Activated naive CD8-positive, alpha-beta T cell treated with anti-CD3 and anti-CD28 coated beads, Interleukin-2, amount 10 ng/mL, durations not matched to agents 7 days and 5 days (primary cell): ENCODE measurements at places on chromosomes 5 and 9.

- no peak for DNase-seq
Measured at GRCh38 chr5:171525085-171525484, 105.6 kb downstream of the FGF18 start.

GRCh38 chr9:92620845-92621244 is 49.1 kb downstream of the IPPK start:
- DNase-seq: no peak

DNA sequence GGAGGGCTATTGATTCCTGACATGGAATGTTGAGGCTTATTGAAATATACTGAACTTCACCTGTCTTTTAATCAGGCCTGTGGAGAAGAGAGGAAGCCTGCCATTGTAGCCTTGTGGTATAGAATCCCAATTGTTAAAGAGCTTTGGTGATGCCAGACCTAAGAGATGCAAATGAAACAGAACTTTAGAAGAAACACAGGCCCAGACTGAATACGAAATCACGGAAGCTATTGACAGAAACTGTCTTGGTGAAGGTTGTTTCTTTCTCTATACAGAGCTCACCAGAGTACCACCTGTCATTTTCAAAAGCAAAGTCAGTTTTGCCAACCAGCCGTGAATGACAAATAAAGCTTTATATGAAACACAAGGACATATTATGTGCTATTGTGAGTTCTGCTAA is 660.3 kb downstream of the ISL1 start:
- DNase-seq: no peak

DNA sequence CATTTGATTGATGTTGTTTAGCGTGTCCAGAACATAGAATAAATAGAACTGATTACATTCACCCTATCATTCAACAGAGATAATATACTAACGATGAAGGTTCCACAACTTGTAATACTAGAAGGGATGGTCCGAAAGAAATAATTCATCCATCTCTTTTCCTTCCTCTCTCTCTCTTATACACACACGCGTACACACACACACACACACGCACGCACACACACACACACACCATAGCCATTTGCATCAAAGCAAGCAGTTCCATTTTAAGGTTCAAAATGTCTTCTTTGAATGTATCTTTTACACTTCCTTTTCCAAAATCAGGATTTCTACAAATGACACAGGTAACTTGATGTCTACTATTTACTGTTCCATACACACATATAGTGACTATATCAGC is 887 bp downstream of the GDA start:
- no peak for DNase-seq

DNA sequence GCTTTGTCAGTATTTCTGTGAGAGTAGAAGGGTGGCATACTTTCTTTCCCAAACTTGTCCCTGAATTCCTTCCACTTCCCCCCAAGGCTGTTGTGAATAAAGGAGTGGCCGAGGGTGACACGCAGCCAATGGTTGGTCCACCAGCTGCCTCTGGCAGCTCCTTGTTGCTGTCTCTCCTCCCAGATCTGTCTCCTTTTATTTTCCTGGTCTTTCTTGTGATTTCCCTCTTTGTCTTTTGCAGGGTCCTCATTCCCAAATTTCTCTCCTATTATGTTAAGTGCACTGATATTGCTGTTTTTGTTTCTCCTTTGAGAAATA is 137.5 kb upstream of the HMHB1 start:
- no peak for DNase-seq
